ENCODE measurements at places on chromosomes 4 and X. TPM values are rescaled to one million over a fixed set of nuclear protein-coding genes. Genes with fewer than 3 reads are reported as not detected.

Gene ALB
- polyA plus RNA-seq: 0.56 TPM

Gene CCNG2
- 8.9 TPM for polyA plus RNA-seq

Gene PAGE1
- polyA plus RNA-seq: not detected

Gene FGA
- 2.1 TPM for polyA plus RNA-seq

Gene EREG
- 0.45 TPM for polyA plus RNA-seq

Gene NCAPG
- 0.67 TPM for polyA plus RNA-seq

Gene IL21
- not detected for polyA plus RNA-seq

Gene TAPT1
- 17.0 TPM for polyA plus RNA-seq

Gene NRK
- polyA plus RNA-seq: 0.90 TPM
